ENCODE measurements at places on chromosomes 4 and X.

DNA sequence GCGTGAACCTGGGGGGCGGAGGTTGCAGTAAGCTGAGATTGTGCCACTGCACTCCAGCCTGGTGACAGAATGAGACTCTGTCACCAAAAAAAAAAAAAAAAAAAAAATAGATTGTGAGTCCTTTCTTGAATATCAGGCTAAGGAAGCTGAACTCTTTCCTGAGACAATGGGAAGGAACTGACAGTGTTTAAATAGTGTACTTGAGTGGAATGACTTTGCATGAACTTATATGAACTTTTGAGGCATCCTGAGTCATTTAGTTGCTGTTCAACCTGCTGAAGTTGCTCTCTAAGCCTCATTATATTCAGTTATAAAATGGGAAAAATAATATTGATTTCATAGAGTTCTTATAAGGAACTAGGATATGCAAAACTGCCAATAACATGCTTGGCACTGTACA, 79.3 kb upstream of the LIMCH1 start:
- DNase-seq = no peak

DNA sequence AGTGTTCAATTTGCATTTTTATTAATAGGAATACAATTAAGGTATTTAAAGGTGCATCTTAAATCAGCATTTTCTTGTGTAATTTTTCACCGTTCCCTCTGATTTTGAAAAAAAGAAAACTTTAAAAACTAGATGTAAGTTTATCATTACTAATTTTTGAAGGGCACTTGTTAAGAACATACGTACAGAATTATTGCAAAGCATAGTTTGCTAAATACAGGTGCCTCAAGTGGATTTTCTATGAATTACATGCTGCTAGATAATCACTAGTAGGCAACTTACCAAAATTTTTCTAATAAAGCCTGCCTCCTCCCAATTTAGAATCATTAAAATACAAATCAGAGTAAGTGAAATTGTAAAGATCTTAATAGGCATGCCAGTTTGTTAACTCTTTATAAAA, 8.5 kb downstream of the CNKSR2 start:
- no peak for DNase-seq

DNA sequence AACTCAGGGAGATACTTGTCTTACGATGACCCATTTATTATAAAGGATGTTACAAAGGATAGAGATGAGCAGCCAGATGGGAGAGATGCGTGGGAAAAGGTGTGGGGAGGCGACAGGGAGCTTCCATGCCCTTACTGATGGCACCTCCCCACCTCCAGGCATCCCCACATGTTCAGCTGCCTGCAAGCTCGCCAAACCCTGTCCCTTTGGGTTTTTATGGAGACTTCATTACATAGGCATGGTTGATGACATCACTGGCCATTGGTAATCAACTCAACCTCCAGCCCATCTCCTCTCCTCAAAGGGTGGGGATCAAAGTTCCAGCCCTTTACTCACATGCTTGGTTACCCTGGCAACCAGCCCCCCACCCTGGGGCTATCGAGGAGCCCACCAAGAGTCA, 29.4 kb upstream of the SLC2A9 start:
- no peak for DNase-seq

- no peak for DNase-seq
Observed at GRCh38 chr4:105140684-105141490, 5.8 kb upstream of the TET2 start.

- no peak for DNase-seq
Observed at GRCh38 chrX:97844943-97845342, 961.2 kb downstream of the RPA4 start.

DNA sequence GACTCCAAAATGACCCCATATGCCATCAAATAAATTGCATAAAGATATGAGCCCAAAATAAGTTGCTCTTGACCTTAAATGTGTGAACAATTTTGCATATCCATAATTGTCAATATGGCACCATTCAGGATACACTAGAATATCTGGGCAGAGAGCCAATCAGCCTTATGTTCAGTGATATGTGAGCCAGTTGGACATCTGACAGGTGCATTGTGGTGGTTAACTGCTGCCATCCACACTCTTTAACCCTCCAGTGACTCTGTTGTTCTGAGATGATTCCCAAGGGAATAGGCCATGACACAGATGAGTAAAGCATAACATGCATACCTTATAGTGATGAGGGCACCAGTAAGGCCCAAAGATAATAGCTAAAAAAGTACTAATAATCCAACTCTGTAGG, 500.1 kb downstream of the PCDH18 start:
- no peak for DNase-seq
